Tongue (tissue), 3 donors: ENCODE measurements at places on chromosomes 3 and 15. TPM values are rescaled to one million over a fixed set of nuclear protein-coding genes. Genes with fewer than 3 reads are reported as not detected.

The SAMMSON gene
- total RNA-seq: 0.41 TPM

The LTF gene
- total RNA-seq: 13.0 TPM

The GXYLT2 gene
- total RNA-seq: 47.7 TPM

The ADGRG7 gene
- not detected for total RNA-seq

The PYGO1 gene
- total RNA-seq: 22.6 TPM

The LEKR1 gene
- total RNA-seq: 0.51 TPM

The SPINT1 gene
- 49.2 TPM for total RNA-seq
